ENCODE measurements at places on chromosomes 5 and 9.
A peak's percentile ranks its signal among the peaks of the same experiment; 100 is the strongest.

- no peak for DNase-seq
These were observed 64.0 kb downstream of the GADD45G start for GRCh38 chr9:89668866-89669246.

- no peak for DNase-seq
These were observed 208.0 kb downstream of the NR3C1 start for GRCh38 chr5:143195491-143195890.

DNA sequence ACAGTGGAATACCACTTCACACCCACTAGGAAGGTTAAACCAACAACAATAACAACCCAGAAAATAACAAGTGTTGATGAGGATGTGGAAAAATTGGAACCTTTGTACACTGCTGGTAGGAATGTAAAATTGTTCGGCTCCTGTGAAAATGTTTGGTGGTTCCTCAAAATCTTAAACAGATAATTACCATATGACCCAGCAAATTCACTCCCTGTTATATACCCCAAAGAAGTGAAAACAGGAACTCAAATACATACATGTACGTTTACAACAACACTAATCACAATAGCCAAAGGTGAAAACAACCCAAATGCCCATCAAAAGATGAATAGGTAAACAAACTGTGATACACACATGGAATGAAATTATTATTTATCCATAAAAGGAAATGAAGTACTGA is 178.5 kb upstream of the PHYKPL start:
- no peak for DNase-seq

DNA sequence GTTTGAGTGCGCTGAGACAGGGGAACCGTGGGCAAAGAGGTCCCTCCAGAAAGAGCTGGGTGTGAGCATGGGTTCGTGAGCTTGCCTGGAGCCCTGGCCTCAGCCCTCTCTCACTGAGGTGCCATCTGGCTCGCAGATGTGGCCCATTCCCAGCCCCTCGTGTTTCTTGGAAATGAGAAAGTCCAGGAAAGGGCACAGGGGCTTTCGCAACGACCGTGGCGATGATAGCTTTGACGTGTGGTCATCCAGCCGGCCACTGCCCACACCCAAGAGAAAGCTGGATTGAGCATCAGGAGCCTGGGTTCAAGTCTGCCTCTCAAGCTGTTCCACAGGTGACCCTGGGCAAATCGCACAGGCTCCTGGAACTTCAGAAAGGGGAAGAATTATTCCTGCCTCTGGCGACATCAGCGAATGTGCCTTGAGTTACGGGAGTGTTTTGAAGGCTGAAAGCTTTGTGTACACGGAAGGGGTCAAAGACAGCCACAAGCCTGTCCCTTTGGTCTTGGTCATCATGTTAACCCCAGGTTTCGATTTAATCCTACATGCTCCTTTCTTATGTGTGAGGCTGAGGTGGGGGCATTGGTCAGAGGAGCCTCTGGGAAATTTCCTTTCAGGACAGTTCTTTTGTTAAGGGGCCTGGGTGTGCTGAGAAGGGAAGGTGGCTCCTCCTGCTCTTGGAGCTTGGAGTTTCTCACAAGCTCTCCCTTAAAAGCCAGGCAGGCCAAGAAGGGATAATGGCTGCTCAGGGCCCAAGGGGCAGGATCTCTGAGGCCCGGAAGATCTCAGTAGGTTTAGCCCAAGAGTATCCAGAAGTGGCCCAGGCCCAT is 41.7 kb upstream of the IL17B start:
- DNase-seq = no peak

- DNase-seq = no peak
These were observed 44.1 kb downstream of the CCL28 start for GRCh38 chr5:43367909-43368669.

GRCh38 chr5:38827525-38827924 is 18.3 kb upstream of the OSMR start:
- DNase-seq = no peak

DNA sequence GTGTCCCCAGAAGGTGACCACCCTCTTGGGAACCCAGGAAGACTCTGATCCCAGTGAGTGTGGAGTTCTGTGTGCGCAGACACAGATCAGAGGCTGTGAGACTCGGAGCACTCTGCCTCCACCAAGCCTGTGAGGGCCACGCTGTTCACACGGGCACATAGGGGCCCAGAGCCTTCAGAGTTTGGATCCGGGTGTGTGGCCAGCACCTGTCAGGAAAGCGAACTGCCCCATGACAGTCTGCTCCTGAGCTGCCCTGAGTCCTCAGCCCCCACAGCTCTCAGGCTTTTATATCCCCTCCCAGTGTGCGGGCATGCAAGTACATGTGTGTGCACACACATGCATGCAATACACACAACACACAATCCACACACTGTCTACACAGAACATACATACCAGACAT is 161.8 kb upstream of the IRX2 start:
- no peak for DNase-seq

- DNase-seq = no peak
These were observed 72.0 kb upstream of the SUSD1 start for GRCh38 chr9:112247090-112247489.

- peak; percentile 69 for DNase-seq
These were observed 19.8 kb upstream of the NSD1 start for GRCh38 chr5:177113566-177114424.

- DNase-seq = no peak
These were observed 425.3 kb upstream of the CDH6 start for GRCh38 chr5:30768056-30768690.

DNA sequence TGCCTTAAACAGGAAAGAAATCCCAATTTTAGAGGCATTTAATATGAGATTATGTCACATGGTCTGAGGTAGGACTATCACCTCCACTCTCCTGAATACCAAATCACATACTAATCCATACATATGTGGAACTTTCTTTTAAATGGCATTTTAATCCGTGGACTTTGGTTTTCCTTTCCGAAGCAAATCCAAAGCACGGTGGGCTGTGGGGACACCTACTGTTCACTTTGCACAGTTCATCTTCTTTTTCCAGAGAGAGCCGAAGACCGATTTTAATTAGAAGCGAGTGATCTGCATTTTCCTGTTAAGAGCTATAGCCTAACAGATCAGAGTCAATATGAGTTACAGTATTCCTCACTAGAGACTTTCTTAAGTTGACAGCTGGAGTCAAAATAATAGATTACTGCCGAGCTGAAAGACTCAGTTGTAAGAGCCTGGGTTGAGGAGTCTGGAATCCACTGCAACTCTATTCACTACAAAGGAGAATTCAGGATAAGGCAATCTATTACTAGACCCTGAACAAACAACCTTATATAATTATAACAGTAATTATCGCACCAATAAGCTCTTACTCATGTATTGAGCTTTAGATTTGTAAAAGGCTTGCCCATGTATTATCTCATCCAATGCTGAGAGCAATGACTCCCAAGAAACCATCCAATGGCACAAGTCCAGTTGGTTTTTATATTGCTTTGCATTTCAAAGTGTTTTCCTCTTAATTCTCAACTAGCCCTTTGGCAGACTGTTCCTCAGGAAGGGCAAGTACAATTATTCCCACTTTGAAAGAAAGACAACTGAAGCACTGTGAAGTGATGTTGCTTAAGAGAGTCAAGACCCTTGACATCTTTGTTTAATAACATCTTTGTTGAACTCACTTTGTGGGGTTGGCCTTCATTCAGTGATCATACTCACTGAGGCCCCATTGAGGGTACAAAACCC is 144.7 kb downstream of the TRPM6 start:
- DNase-seq = no peak

DNA sequence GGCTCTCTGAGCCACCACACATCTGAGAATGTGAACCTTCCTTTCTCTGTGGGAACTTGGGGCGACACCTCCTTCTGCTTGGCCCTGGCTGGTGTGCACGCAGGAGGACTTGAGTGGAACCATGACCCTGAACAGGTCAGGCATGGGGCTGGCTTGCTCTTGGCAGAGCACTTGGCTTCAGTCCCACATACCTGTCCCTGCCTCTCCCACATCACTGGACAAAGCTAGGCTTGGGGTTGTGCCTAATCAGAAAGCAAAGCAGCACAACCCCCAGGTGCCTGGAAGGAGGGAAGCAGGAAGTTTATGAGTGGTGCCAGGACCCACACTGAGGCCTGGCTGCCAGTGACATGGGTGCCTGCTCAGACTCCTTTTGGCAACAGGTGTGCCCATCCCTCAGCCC is 13.2 kb downstream of the GADD45G start:
- no peak for DNase-seq

GRCh38 chr5:163908253-163908652 is 402.8 kb downstream of the MAT2B start:
- no peak for DNase-seq

GRCh38 chr9:7154650-7155049 is 396.9 kb downstream of the KDM4C start:
- no peak for DNase-seq

- no peak for DNase-seq
These were observed 31.7 kb downstream of the ALG2 start for GRCh38 chr9:99189887-99190596.

DNA sequence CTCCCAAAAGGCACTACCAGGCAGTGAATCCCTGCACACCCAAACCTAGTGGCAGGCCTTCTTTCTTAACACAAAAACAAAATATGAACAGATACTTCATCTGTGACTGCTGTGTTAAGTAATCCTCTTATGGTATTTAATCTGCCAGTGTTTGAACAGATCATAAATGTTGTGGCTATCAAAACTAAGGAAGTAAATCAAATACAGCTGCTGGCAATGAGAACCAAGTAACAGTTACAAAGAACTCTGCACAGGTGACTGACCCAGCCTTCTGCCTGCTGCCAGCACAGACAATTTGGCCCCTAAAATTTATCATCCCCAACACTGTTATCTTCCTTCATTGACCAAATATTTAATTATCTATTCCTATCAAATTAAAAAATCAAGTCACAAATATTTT is 78.0 kb downstream of the GNAQ start:
- DNase-seq = no peak

DNA sequence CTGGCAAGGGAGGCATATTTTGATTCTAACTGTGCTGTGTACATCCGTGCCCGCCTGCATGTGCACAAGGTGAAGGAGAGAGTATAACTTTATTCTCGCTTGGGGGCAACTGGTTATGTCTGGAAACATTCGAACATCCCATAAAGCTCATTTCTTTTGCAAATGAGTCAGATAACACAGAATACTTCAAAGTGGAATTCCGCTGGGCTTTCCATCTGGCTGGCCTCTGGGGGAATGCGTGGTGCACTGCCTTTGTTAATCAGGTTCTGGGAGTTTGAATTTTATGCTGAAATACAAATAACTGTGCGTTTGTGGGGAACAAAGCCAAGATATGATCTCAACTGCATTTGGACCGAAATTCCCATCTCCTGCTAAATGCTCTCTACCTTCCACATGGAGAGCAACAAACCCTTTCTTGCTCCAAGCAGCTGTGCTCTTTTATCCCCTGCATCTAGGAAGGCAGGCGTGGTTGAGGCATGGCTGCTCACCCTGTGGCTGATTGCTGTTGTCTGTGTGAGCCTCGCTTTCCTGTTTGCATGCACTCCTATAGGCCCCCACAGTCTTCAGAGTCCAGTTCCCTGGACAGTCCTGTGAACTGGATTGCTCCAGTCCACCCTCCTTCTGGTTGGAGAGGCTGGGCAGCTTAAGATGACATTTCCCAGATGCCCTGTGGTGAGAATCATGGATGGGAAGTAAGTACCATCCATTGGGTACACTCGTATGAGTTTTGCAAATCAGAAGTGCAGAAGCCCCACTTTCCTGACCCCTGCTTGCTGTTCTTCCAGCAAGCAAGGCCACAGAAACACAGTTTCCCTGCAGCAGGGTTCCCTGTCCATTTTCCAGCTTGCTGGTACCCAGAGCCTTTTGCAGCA is 82.9 kb upstream of the ALDH1B1 start:
- DNase-seq = no peak

- DNase-seq = no peak
These were observed 249.7 kb upstream of the DAB2 start for GRCh38 chr5:39674209-39675082.

DNA sequence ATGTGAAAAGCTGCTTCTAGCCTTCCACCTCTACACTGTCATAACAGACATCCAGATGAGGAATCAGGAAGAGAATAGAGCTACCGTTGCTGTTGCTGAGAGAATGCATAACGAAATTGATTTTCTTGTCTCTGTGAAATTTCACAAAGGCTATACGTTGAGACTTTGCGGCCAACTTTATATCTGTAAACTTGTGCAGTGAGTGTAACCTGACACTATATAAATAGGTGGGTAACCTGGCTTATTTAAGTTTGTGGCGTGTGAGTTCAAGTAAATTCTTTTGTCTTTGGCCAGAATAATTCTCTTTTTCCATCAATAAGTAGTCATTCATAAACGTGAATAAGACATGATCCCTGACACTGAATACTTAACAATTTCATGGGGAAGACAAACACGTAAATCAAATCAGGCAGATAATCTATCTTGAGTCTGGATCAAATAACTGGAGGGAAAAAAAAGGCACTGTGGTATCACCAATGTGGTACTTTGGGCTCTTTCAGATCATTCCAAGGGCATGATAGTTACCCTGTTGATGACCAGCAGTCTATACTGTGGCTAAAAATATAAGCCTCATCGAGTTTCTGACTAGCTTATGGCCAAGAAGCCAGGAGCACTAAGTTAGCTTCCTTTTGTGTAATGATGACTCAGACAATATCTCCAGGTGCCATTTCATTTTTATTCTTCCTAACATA is 98.2 kb upstream of the RASA1 start:
- DNase-seq = no peak

DNA sequence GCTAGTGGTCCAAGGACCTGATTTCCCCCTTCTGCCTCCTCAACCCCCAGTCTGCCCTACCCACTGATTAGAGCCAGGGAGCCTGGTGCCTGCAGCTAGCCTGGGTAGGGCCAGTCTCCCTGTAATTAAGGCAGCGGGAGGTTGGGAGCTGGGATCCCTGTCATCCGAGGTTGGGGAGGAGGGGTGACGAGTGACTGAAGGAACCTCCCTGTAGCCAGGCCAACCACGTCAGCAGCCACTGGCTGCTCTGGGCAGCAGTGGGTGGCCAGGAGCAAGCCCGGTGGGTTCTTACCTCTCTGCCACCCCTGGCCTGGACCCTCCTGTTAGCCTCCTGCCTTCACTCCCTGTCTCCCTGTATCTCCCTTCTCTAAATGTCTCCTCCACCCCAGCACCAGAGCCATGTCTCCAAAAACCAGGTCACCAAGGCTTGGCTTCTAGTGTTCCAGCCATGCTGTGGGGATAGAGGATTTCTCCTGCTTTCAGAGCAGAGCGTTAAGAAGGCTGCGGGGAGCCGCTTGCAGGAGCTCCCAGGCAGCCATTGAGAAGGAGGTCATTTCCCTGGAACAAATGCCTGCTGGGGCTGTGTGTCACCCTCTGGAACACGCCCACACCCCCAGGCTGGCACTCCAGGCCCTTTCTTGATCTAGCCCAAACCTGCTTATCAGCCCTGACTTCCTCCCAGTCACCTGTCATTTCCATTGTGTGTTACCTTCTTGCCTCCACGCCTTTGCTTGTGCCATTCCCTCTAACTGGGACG is 65.0 kb upstream of the GGTA1 start:
- DNase-seq = no peak

GRCh38 chr5:81371354-81371876 is 22.5 kb downstream of the ACOT12 start:
- no peak for DNase-seq

- no peak for DNase-seq
These were observed 297.0 kb upstream of the HAPLN1 start for GRCh38 chr5:84017523-84018172.

DNA sequence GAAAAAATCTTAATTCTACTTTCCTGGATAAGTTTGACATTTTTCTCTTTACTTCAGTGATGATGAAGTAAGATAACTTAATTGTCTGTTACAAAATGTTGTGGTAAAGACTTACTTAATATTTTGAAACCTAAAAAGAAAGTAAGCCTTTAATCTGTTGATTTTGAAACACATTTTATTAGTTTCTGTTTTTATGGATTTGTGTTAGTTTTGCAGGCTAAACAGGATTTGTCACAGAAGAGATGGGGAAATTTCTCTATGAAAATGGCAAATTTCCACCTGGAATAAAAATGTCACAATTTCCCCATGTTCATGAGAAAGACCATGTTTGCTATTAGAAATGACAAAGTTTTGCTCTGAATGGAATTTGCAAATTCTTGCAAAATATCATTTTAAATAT is 237.1 kb downstream of the RFX3 start:
- DNase-seq = no peak

All from stimulated activated CD8-positive, alpha-beta memory T cell treated with anti-CD3 and anti-CD28 coated beads, Interleukin-15, amount 100 ng/mL, for 1 hour (primary cell).